Activated CD8-positive, alpha-beta T cell treated with anti-CD3 and anti-CD28 coated beads, Interleukin-2, amount 10 ng/mL, durations not matched to agents 7 days and 5 days (primary cell): ENCODE measurements at places on chromosomes 7 and 10.

GRCh38 chr10:113616244-113617074 is 47.4 kb downstream of the NRAP start:
- H3K27me3 ChIP-seq, result peaks cover 33% of the 10 kb centered on the region
- no peaks in the 10 kb centered on the region for H3K4me1 ChIP-seq
- no peak overlapping the region for H3K4me3 ChIP-seq
- no peaks in the 10 kb centered on the region for H3K36me3 ChIP-seq

- H3K27ac ChIP-seq, result no peak overlapping the region
- H3K36me3 ChIP-seq, result no peaks in the 10 kb centered on the region
- no peak overlapping the region for H3K4me3 ChIP-seq
Observed at GRCh38 chr10:77592946-77593636, 44.5 kb downstream of the KCNMA1 start.

- no peak overlapping the region for H3K4me3 ChIP-seq
- peak; percentile 62 for DNase-seq
- H3K27ac ChIP-seq, result no peak overlapping the region
- no peaks in the 10 kb centered on the region for H3K4me1 ChIP-seq
- H3K27me3 ChIP-seq, result no peaks in the 10 kb centered on the region
Observed at GRCh38 chr7:113710310-113711096, 208.3 kb downstream of the PPP1R3A start.

GRCh38 chr7:142642316-142642715 is 107.0 kb upstream of the PRSS1 start:
- H3K27ac ChIP-seq, result no peak overlapping the region
- H3K4me1 ChIP-seq, result peaks cover 22% of the 10 kb centered on the region
- H3K36me3 ChIP-seq, result no peaks in the 10 kb centered on the region
- H3K4me3 ChIP-seq, result no peak overlapping the region
